ENCODE measurements at places on chromosomes 5 and 9.

DNA sequence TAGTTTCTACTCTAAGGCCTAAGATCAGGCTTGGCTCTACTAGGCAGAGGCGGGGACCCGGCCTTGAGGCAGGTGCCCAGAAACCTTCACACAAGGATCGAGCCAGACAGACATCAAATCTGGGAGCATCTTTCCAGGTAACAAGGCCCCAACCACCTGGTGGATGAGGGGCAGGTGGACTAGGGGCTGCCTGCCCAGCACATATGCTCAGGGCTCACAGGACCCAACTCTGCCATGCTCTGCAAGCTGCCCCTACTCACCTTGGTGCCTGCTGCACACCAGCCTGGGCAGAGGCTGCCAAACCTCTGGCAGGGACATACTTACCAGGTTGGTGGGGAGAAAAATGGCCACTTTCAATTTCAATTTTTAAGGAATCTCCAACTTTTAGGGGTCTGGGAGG lies 2.2 kb upstream of the ZNF618 start:
- no peak for DNase-seq

- no peak for DNase-seq
Measured at GRCh38 chr9:137971477-137972138, 94.0 kb downstream of the CACNA1B start.

GRCh38 chr5:144144956-144145751 lies 25.3 kb downstream of the YIPF5 start:
- DNase-seq: no peak

- DNase-seq: no peak
Measured at GRCh38 chr5:171826132-171826531, 40.5 kb downstream of the SMIM23 start.

GRCh38 chr5:67998709-67999261 lies 216.8 kb upstream of the PIK3R1 start:
- DNase-seq: no peak

- no peak for DNase-seq
Measured at GRCh38 chr5:147403651-147404640, 105.9 kb downstream of the DPYSL3 start.

- DNase-seq: no peak
Measured at GRCh38 chr5:178499352-178499751, 90.8 kb downstream of the COL23A1 start.
